ENCODE measurements at places on chromosomes 3 and 15.

GRCh38 chr15:70321172-70321819 lies 223.6 kb upstream of the TLE3 start:
- no peaks in the 10 kb centered on the region for H3K36me3 ChIP-seq
- DNase-seq = no peak
- no peak overlapping the region for H3K4me3 ChIP-seq
- no peak overlapping the region for H3K27ac ChIP-seq
- H3K27me3 ChIP-seq = no peaks in the 10 kb centered on the region

- H3K27me3 ChIP-seq = no peaks in the 10 kb centered on the region
- H3K4me1 ChIP-seq = no peaks in the 10 kb centered on the region
- H3K36me3 ChIP-seq = no peaks in the 10 kb centered on the region
- no peak for DNase-seq
- H3K27ac ChIP-seq = no peak overlapping the region
- no peak overlapping the region for H3K4me3 ChIP-seq
Observed at GRCh38 chr3:37935290-37935668, 55.3 kb upstream of the VILL start.

DNA sequence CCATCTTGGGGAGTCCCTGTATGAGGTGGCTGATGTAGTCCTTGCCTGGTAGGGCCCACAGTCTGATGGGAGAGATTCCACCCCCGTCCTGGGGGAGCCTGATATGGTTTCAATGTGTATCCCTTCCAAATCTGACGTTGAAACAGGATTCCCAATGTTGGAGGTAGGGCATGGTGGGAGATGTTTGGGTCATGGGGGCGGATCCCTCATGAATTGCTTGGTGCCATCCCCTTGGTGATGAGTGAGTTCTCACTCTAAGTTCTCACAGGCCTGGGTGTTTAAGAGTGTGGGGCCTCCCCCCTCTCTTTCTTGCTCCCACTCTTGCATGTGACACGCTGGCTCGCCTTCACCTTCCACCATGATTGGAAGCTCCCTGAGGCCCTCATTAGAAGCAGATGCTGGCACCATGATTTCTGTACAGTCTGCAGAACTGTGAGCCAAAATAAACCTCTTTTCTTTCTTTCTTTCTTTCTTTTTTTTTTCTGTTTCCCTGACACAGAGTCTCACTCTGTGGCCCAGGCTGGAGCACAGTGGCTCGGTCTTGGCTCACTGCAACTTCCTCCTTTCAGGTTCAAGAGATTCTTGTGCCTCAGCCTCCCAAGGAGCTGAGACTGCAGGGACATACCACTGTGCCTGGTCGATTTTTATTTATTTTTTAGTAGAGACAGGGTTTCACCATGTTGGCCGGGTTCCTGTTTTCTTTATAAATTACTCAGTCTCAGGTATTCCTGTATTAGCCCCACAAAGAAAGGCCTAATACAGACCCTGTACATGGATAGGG lies 28.6 kb downstream of the ITGA11 start:
- no peaks in the 10 kb centered on the region for H3K36me3 ChIP-seq
- H3K27ac ChIP-seq = no peak overlapping the region

DNA sequence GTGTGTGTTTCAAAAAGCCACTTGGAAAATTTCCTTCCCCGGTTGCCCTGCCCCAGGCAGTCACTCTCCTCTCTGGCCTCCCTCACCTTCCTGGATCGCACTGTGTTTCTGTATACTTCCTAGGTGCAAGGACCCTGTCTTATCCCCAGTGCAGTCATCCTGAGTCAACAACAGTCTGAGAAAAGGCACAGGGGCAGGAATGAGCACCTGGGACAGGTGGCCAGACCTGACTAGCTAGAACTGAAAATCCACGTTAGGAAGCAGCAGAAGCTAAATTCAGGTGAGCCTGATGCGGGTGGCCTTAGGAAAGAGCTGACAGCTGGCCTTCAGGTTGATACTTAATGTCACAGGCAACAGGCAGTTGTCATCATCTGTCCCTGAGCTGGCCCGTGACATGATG lies 62.9 kb upstream of the VGLL4 start:
- no peak overlapping the region for H3K4me3 ChIP-seq
- no peaks in the 10 kb centered on the region for H3K4me1 ChIP-seq
- H3K27ac ChIP-seq = no peak overlapping the region
- no peaks in the 10 kb centered on the region for H3K27me3 ChIP-seq

DNA sequence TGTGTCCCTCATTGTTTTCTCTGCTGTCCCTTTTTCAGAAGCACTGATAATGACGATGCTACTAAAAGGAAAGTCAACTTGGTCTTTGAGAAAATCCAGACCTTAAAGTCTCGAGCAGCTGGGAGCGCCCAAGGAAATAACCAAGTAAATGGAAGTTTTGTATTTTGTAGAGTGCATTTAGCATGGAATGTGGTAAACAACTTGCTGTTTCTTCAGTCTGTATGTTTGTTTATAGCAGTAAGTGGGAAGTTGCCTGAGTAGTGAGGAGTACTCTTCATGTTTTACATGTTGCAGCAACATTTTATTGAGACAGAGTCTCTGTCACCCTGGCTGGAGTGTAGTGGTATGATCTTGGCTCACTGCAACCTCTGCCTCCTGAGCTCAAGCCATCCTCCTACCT lies 66.0 kb downstream of the CGNL1 start:
- H3K27ac ChIP-seq = no peak overlapping the region
- no peak overlapping the region for H3K4me3 ChIP-seq
- no peaks in the 10 kb centered on the region for H3K4me1 ChIP-seq

GRCh38 chr15:59298225-59298853 lies 74.3 kb downstream of the MYO1E start:
- DNase-seq = no peak
- H3K4me3 ChIP-seq = no peak overlapping the region
- no peaks in the 10 kb centered on the region for H3K27me3 ChIP-seq
- H3K27ac ChIP-seq = no peak overlapping the region

DNA sequence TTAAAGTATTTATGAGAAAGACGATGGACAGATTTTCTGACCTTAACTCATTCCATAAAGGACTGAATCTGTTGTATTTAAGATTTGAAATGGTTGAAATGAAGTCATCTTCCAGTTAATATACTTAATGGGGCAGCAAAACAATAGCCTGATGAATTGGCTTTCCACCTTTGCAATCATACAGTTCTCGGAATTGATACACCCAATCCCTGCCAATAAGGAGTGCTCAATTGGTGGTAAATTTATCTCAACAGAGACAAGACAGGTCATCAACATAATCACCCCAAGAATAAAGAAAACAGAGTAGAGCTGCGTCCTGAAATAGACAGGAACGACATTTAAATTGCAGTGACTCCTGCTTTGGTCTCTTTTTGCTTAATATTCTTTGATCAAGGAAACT lies 11.2 kb downstream of the ANXA2 start:
- no peaks in the 10 kb centered on the region for H3K27me3 ChIP-seq
- H3K27ac ChIP-seq = no peak overlapping the region
- H3K4me3 ChIP-seq = no peak overlapping the region
- H3K36me3 ChIP-seq = peaks cover 15% of the 10 kb centered on the region

DNA sequence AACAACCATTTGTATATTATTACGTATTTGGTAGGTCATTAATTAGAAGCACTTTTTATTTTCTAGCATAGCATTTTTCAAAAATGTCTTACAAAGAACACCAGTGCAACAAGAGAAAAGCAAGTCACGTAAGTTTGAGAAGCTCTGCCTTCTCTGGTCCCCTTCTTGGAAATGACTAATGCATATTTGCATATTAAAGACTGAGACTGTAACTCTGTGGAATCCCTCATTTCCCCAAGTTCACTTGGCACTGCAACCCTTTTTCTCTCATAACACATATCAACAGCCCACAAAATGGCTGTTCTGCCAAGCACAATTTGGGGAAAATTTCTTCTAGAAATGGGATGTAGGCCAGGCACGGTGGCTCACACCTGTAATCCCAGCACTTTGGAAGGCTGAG lies 176.3 kb downstream of the ERC2 start:
- DNase-seq = no peak
- H3K36me3 ChIP-seq = no peaks in the 10 kb centered on the region
- no peak overlapping the region for H3K27ac ChIP-seq
- H3K27me3 ChIP-seq = no peaks in the 10 kb centered on the region
- no peak overlapping the region for H3K4me3 ChIP-seq
- no peaks in the 10 kb centered on the region for H3K4me1 ChIP-seq

- H3K27me3 ChIP-seq = no peaks in the 10 kb centered on the region
- peaks cover 31% of the 10 kb centered on the region for H3K36me3 ChIP-seq
- no peak overlapping the region for H3K4me3 ChIP-seq
- no peak for DNase-seq
- H3K27ac ChIP-seq = no peak overlapping the region
Observed at GRCh38 chr3:184240384-184241140, 8.2 kb downstream of the ALG3 start.

All from CD4-positive, alpha-beta memory T cell (primary cell).